ENCODE measurements at places on chromosomes 13 and 19.

GRCh38 chr19:623974-624373, 9.4 kb downstream of the POLRMT start:
- no peak for DNase-seq

GRCh38 chr13:66195238-66195637, 1034.9 kb downstream of the PCDH9 start:
- DNase-seq: no peak

GRCh38 chr19:46022061-46022430, 807 bp downstream of the PGLYRP1 start:
- DNase-seq: no peak

- DNase-seq: no peak
These were observed 51.4 kb upstream of the PSG8 start for GRCh38 chr19:42816894-42817293.

DNA sequence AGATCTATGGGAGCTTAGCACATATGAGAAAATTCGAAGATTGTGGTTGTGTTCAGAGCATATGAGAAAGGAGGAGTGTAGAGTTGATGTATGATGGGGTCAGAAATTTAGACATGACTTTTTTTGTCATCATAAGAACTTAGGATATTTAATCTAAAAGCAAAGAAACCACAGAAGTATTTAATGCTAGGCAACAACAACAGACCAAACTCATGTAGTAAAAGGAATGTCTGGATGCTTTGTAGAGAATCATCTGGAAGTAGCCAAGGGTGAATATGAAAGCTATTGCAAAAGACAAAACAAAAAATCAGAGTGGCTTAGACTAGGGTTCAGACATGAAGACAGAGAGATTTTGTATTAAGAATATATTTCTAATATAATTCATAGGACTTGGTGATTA, 190.3 kb downstream of the SLITRK1 start:
- no peak for DNase-seq

GRCh38 chr19:16628183-16628983, at the start of gene MED26:
Gene MED26, minus strand, starts transcription at chr19:16628204. Its CDS starts 261 bp downstream, at chr19:16627943.
- peak; percentile 100 for DNase-seq

DNA sequence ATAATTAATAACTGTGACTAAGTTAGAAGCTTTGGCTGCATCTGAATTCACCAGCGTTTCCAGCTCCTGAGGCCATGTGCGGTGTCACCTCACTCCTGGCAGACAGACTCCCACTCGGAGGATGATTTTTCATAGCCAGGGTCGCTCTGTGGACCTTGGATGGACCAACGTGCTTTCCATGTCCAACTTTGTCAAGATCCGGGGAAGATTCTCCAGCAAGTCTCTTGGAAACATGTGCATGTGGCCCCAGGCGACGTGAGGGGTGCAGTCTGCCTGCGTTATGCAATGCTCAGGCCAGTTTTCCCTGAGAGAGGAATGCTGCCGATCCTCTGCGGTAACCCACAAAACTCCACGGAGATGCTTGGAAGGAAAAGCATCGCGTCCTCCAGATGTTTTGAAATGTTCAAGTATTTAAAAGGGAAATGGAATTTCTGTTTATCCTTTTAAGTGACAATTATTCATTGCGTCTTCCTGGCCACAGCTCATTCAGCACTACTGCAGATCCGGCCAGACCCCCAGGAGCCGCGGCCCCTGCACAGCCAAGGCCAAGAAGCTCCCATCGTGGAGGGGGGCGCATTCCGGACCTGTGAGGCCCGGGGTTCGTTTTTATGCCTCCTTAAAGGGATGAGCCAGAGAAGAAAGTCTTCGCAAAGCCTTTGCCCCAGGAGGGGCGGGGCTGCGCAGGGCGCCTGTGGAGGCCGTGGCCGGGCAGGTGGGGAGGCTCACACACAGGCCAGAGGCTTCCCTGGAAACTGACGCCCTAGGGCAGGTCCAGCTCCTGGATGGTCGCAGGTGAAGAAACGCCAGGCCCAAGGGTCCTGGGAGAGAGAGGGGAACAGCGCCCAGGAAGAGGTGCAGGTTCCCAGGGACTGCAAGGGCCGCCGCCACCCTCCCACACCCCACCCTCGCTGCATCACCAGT, 46.0 kb downstream of the C13orf46 start:
- DNase-seq: no peak

DNA sequence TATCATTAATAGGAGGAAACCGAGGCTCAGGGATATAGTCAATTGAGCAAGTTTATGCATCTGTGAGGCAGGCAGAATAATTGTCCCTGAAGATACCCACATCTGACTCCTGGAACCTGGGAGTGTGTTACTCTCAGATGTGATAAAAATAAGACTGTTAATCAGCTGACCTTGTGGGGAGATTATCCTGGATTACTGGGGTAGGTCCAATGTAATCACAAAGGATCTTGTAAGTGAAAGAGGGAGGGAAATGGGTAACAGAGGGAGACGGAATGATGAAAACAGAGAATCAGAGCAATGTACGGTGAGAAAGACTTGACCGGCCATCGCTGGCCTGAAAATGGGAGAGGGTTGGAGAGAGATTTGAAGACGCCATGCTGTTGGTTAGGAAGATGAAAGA, 3.2 kb upstream of the EDDM13 start:
- DNase-seq: no peak
